NCI-H1092 treated with DMSO at 0.1 percent for 48 hours (cell line): ENCODE measurements at places on chromosomes 11 and 22.

DNA sequence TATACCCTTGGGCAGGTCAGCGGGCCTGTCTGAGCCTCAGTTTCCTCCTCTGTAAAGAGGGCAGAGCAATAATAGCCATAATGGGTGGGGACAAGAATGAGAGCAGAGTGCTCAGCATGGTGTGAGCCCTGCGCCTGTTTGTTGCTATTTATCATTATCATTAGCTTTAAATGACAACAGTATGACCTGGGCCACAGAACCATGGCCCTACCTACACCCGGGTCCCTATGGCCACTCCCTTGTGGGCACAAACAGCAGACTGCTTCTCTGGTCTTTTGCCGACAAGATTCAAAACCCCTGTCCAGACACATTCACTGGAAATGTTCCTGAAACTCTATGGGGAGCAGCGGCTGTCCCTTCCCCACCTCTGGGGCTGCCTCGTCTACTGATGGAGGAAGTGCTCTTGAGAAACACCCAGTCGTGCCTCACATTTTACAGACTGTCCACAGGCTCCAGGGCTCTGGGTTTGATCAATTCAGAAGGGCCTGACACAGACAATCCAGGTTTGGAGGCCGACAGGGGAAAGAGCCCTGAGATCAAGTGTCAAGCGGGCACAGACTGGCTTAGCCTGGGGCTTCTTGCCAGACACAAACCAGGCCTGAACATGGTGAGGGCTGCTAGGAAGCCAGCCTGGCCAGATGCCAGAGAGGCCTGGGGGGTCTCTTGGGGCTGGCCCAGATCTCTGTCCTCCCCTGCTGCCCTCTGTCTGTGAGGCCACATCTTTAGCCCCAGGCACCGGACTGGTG lies 112.5 kb upstream of the CD82 start:
- DNase-seq = no peak

DNA sequence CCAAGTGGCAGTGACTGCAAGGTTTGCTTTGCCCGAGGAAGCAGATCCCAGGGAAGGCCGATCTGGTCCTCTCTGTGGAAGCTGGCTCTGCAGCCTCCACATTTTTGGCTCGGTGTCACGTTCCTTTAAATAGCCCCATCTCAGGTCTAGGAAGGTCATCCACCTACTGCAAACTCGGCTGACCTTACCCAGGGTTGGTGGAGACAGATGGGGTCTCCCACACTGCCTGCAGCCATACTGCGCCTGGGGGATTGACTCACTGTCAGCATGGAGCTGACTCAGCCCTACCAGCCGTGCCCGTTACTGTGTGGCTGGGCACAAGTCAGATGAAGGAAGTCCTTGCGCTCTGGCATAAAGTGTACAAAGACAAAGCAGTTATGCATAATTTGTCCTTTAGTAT lies 16.9 kb downstream of the CDPF1 start:
- DNase-seq = no peak

DNA sequence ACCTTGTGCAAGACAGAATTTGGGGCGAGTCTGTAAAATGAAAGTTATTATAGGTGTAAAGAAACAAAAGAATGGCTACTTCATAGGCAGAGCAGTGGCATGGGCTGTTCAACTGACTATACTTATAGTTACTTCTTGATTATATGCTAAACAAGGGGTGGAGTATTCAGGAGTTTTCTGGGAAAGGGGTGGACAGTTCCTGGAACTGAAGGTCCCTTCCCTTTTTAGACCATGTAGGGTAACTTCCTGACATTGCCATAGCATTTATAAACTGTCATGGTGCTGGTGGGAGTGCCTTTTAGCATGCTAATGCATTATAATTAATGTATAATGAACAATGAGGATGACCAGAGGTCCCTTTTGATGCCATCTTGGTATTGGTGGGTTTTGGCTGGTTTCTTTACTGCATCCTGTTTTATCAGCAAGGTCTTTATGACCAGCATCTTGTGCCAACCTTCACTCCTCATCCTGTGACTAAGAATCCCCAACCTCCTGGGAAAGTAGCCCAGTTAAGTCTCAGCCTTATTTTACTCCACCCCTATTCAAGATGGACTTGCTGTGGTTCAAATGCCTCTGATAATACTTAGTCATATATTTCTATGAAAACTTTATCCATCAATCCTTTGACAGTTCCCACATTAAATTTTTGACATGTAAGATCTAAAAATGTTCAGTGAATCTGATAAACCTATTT lies 118.6 kb downstream of the ARHGAP42 start:
- no peak for DNase-seq

DNA sequence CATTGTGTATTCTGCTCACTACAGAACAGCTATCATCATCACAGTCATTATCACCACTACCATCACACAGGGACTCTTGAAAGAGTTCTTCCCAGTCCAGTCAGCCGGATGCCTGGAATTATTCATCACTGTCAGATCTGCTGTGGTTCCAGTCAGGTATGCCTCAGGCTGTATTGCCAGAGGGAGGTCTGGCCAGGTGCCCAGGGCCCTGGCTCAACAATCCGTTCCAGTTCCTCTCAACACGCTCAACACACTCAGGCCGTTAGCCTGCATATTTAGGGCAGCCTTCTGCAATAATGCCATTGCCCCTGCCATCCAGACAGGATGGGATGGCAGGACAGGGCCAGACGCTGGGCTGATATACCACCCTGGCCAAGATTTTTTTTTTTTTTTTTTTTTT lies 28.6 kb upstream of the RASL10A start:
- peak; percentile 74 for DNase-seq

GRCh38 chr22:25689631-25690030 lies 52.4 kb upstream of the MYO18B start:
- DNase-seq = no peak

- DNase-seq = no peak
Observed at GRCh38 chr11:117825538-117826189, 1.1 kb upstream of the FXYD2 start.

- DNase-seq = no peak
Observed at GRCh38 chr11:72768581-72768980, 16.4 kb upstream of the ARAP1 start.

GRCh38 chr11:10352921-10353550 lies 48.2 kb downstream of the ADM start:
- no peak for DNase-seq

DNA sequence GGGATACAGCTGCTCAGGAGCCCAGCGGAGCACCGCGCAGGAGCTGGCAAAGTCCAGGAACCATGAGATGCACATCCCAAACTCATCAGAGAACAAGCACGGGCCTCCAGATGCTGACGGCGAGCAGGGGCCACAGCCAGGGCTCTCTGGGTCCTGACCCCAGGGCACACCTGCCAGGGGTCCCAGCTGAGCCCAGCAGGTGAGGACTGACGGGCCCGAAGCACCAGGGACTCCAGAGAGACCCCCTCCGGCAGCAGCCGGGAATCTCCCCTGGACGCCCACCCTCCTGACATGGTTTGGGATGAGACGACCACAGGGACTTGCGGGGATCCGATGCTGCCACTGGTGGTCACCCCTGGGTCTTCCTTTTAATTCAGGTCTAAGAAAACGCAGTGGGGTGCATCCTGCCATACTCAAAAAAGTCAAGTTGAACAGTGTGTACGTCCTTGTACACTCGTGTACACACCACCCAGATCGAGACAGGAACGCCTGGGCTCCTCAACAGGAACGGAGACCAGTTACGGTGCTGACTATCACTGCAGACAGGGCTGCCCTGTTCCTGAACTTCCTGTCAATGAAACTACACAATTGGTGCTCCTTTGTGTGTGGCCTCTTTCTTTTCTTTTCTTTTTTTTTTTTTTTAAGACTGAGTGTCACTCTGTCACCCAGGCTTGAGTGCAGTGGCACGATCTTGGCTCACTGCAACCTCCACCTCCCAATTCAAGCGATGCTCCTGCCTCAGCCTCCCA lies 21.9 kb downstream of the TTLL8 start:
- no peak for DNase-seq

- DNase-seq = no peak
Observed at GRCh38 chr11:34339149-34340064, 18.4 kb downstream of the ABTB2 start.

DNA sequence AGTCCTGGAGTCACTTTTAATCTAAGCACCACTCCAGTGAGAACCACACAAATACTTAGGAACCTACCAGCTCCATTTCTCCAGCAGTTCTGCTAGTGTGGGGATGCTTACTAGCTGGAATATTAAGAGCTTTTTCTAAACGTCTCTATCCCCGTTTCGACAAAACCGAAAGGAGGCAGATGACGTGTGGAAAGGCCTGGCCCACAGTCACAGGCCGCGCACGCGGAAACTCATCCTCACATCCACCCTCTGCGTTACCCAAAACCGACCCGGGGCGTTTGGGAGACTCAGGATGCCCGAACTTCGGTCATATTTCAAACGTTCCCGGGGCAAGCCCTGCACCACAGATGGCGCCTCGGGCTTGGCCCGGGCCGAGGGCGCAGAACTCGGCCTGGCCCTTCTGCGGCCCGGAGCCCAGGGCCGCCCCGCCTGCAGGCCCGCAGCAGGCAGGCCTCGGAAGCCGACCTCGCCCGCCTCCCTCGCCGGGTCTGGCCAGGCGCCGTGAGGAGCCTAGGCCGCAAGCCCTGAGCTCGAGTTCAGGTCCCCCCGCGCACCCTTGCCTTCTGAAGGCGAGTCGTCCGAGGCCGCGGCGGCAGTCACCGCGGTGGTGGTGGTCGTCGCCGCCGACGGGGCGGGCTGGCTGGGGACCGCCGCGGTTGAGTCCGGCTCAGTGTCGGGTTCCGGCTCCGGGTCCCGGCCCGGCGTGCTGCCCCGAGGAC lies 473 bp downstream of the FNBP4 start:
- DNase-seq = peak; percentile 70

DNA sequence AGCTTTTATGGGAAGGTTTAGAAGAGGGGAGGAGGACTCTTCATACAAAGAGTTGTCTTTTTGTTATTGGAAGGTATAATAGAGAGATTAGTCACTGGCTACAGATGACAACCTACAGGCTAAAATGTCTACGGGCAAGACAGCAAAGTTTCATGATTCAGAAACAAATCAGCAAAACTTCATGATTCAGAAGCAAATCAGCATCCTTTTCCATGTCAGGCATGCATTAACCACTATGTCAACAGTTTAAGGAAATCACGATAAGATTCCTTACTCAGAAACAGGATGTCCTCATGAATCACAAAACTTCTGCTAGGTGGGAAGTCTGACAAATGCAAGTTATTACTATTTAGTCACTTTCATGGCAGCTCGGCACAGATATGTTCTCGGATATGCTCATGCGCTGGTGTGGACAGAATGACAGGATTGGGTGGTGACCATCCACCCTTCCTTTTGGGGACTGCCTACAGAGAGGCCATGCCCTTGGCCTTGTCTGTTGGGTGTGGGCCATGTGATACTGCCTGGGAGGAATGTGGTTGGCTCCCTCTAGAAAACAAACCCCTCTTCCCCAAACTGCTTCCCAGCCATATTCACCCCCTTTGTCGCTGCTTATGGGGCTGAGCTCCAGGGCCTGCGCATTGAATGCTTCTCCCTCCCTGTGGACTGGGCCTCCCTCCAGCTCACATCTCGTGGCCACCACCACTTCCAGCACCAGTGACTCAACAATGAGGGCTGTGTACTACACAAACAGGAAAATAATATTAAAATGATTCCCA lies 10.1 kb downstream of the C11orf91 start:
- no peak for DNase-seq

- DNase-seq = no peak
Observed at GRCh38 chr22:22981670-22982571, 88.4 kb upstream of the GNAZ start.

- DNase-seq = peak; percentile 88
Observed at GRCh38 chr11:119222308-119222707, 16.2 kb downstream of the CBL start.

DNA sequence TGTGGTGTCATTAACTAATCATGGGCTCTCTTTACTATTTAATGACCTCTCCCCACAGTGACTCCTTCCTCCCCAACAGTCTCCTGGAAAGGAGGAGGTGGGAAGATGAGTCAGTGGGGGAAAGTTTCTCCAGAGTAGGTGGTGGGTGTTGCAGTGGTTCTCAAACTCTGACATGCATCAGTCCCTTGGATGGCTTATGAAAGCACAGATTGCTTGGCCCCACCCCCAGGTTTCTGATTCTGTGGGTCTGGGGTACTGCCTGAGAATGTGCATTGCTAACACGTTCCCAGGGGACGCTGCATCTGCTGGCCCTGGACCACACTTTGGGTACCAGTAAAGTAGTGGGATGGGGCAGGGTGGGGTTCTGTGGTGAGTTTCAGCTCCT lies 9.8 kb downstream of the CD82 start:
- no peak for DNase-seq

DNA sequence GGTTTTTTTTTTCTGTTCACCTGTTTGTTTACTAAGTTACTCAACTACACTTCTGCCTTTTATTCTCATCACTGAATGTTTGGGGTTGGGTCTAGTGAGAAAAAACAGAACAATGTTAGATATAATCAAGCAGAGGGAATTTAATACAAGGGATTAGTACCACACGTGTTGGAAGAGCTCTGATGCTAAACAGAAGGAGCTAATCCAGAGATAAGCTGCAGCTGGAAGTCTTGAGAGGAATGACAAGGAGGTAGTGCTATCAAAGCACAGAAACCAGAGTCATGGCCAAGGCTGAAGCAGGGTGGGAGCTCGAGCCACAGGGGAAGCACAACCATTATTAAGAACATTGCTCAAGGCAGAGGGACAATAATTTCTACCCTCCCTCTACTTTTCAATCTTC lies 604.1 kb upstream of the ANO5 start:
- no peak for DNase-seq

DNA sequence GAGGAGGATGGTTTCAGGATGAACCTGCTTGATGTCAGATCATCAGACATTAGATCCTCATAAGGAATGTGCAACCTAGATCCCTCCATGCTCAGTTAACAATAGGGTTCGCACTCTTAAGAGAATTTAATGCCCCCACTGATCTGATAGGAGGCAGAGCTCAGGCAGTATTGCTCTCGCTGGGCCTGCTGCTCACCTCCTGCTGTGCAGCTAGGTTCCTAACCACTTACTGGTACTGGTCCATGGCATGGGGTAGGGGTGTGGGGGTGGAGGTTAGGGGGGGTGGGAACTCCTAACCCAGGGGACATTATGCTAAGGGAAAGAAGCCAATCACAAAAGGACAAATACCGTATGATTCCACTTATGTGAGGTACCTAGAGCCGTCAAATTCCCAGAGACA lies 256.5 kb downstream of the TENM4 start:
- no peak for DNase-seq

GRCh38 chr11:1092145-1092670 lies 17.5 kb downstream of the MUC2 start:
- DNase-seq = no peak

DNA sequence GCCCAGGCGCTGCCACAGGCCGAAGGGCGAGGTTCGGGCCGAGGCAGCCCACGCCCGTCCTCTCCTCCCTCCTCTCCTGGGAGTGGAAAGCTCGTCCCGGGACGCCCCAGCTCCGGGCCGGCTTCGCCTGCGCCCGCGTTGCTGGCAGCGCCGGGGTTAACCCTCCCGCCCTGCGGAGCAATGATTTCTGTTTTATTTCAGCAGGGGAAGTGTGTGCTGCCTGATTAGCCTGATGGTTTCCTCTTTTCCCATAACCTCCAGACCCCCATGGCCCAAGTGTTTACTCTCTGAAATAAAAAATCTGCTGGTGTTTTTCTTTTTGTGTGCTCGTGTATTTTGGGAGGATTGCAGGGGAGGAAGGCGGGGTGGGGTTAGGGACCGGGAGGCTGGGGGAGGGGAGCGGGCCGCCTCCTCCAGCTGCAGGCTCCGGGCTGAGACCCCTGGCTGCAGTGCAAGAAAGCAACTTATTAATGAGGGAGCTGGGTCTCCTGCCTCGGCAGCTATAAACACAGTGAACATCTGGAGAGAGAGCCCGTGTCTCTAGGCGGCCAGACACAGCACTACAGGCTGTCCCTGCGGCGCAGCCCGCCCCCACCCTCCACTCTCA lies 38.6 kb downstream of the ETS1 start:
- DNase-seq = no peak

- DNase-seq = no peak
Observed at GRCh38 chr11:66118847-66119246, 48.8 kb downstream of the PACS1 start.

GRCh38 chr11:255176-255575 lies 18.4 kb downstream of the PSMD13 start:
- DNase-seq = no peak
